NCI-H446 (cell line): ENCODE measurements at places on chromosomes 1 and 21.

DNA sequence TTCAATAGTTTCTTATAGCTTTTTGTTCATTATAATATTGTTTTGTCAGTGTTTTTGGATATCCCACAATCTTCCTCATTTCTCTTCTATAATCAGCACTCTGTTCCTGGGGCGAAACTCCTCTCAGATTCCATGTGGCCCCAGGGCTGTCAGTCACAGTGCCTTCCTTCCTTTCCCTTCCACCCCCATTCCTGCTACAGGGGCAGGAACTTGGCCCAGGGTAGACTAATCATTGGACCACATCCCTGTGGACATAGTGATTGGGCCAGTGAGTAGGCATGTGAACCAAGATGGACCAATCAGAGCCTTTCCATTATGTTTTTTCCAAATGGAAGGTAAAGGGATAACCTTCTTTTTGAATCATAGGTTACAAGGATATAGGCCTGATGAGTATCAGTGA lies 78.3 kb downstream of the PGM1 start:
- DNase-seq = peak; percentile 10

DNA sequence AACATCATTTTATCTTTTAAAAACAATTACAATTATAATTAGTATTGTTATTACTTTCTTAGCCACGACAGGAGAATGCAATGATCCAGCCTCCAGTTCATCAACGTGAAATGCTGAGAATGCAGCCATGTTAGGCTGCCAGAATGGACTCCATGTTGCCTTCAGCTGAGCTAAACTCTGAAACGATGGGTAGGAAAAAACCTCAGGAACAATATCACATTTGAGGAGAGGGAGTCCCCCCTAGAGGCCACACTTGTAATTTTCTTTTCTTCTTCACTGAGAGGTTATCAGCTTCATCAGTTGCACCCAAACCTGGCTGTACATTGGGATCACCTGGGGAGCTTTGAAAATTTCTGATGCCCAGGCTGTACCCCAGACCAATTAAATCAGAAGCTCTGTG lies 34.6 kb upstream of the DNAH14 start:
- DNase-seq = no peak

DNA sequence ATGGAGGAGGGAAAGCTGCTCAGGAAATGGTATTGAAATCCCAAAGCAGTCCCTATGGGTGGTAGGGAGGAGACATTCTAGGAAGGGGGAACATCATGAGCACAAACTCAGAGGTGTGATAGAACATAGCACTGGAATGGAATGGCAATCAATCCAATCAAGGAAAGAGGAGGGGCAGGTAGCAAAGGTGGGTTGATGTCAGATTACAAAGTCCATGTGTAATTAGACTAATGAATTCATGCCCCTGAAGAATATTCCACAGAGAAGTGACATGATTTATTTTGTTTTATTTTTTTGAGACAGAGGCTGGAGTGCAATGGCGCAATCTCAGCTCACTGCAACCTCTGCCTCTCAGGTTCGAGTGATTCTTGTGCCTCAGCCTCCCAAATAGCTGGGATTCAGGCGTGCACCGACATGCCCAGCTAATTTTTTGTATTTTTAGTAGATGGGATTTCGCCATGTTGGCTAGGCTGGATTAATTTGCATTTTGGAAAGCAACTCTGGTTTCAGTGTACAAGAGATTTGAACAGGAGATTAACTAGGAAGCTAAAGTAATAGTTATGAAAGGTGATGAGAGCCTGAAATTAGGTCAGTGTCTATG lies 36.1 kb downstream of the DEGS1 start:
- DNase-seq = no peak

DNA sequence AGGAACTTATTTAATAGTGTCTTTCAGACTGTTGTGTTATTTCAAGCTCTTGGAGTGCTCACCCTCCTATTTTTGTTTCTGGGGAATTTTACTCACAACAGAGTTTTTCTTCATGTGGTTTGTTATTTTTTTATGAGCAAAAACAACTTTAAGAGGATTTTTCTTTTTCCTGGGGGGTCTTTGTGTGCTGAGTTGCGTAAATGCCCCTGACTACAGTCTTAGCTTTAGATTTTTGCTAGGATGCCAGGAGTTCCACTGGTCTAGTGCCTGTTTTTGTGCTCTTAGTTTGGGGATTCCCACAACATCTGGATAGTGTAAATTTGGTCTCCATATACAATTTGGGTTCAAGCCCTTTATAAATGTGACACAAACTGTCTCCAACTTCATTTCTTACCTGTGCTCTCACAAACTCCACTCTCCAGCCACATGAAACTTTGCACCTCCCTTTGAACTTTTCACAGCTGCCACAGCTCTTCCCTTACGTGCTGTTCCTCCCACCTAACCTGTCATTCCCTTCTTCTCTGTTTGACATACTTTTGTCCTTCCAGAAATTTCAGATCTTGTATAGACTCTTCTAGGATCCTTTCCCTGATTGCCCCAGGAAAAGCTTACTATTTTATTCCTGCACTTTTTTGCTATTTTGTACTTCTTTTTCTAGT lies 180.2 kb downstream of the CRB1 start:
- DNase-seq = no peak

- peak; percentile 29 for DNase-seq
Observed at GRCh38 chr1:19582318-19582717, 61.8 kb upstream of the NBL1 start.

GRCh38 chr1:151728151-151729054 lies 7.1 kb downstream of the RIIAD1 start:
- DNase-seq = peak; percentile 93

DNA sequence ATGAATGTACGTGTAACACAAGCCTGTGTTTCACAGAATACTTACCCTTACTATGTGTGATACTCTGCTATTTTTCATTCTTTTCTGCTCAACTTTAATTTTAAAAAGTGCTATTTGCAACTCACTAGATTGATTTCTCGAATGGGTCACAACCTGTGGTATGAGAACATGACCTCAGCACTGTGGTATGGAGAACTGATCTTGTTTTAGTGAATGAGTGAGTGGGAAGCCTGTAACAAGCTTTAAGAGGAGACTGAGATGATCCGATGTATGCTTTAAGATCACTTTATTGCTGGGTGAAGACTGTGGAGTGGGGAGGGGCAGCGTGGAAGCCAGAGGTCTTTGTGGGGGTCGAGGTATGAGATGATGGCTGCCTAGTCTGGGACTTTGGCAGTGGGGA lies 21.6 kb downstream of the MECR start:
- DNase-seq = no peak

DNA sequence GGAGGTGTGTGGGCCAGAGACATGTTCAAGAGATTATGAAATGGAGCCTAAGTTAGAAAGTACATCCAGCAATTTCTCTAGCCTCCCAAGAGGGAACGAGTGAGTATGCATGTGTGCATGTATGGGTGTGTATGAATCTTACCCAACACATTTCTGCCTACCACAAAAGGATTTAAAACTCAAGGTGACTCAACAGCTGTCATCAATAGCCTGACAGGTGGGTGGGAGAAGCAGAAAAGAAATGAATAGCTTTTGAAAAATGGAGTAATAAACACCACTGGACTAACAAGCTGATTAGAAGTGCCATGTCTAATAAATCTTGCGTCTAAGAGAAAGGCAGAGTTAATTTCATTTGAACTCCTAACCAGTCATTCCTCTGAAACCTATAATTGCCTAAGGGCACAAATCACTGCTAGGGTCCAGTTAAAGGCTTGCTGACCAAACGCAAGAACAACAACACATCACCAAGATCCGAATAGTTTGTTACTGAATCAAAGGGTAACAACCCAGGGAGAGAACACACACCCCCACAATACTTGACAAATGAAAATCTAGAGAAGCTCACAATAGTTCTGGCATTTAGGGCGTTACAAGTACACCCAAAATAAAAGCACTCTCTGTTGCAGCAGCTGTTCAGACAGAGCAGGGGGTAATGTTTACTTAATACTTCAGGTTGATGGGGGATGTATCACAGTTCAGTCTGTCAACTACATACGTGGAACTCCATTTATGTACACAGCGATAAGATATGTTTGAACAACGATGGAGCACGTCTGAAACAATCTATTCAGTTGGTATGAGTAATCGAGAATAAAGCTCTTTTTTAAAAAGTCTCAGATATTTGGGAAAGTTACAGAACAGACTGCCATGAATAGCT lies 1.4 kb downstream of the KIAA0319L start:
- DNase-seq = no peak

DNA sequence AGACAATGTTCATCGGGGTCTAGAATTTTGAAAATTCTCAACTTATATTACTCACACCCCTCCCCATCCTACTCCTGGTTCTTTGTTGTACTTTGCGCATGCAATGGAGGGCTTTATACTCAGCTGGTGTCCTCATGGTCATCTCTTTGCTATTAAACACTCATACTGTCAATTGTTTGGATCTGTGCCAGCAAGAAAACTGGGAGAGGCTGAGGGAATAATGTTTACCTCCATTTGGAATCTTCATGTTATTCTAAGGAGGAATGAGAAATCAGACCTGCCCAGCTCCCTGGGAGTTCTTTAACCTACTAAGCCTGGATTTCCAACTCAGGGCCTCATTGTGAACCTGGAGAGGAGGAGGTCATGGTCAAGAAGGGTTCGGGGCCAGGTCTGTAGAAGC lies 143.9 kb upstream of the DNAH14 start:
- DNase-seq = no peak

DNA sequence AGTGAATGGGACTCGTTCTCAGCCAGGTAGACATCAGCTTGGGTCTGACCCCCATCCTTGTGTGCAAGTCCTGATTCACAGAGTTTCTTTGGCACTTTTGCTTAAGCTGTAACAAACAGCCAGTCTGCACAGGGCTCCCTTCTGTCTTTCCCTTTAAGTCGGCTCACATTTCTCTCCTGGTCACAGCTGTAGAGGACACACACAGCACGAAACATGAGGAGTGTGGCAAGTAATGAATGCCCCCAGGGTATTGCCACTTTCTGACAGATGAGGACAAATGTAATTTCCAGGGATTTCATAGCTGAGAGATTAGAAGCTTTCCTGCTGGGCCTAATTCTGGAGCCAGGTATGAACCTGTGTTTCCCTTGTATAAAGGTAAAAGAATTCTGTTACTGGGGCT lies 423.5 kb downstream of the KIF26B start:
- DNase-seq = no peak

- DNase-seq = no peak
Observed at GRCh38 chr1:173112129-173112528, 61.4 kb upstream of the TNFSF18 start.

DNA sequence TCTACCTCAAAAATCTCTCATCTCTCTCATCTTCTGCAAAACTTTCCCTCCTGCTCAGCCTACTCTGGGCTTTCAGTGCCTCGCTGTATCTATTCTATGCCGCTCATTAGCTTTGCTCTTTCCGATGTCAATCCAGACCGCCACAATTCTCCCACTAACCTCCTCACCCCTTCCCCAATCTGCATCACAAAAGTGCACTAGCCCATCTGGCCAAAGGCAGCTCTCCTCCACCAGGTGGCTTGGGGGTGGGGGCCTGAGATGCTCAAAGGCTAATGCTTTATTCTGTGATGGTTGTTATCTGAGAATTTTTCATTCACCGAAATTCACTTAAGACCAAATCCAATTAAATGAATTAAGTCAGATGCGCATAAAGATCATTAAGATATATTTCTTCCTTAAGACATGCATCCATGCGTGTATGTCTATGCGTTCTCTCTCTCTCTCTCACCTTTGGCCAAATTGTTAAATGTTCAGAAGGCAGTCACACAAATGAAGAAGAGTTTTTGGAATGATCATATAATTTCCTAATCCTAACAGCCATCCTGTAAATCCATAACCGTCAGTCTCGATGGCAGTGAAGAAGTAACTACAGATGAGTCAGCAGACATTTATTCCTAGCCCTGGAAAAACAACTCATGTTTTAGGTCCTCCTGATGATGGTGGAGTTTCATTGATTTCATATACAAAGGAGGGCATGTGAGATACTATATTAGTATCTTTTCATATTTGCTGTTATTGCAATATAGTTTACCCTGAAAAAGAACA lies 111.3 kb downstream of the C1orf21 start:
- no peak for DNase-seq

DNA sequence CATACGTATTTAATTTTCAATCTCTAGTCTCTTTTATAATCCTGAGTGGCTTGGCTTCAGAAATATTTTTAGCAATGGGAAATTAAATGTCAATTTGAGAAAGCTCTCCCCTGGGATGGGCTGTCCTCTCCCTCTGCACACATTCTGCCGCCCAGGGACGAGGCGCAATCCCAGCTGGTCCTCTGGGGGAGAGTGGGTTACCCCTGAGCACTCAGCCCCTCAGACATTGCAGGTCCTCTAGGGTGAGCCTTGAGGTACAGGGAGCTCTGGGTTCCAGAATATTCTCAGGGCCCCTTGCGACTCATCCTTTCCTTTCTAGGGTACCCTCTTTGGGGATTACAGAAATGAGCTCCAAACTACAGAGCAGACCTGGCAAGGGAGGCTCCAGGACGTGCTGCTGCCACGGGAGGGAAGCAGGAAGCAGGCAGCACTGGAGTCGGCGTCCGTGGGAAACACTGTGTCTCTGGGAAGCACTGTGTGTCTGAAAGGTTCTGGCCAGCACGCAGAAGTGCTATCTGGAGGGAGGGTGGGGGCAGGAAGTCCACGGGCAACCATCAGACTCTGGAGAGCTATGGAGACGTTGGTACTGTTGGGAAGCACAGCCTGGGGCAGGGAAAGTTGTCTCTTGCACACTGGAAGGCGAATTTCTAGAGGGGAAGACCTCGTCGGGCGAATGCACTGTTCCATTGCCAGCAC lies 343.3 kb upstream of the VAMP3 start:
- DNase-seq = no peak

GRCh38 chr1:44316231-44316759 lies 38.8 kb downstream of the ERI3 start:
- DNase-seq = no peak

DNA sequence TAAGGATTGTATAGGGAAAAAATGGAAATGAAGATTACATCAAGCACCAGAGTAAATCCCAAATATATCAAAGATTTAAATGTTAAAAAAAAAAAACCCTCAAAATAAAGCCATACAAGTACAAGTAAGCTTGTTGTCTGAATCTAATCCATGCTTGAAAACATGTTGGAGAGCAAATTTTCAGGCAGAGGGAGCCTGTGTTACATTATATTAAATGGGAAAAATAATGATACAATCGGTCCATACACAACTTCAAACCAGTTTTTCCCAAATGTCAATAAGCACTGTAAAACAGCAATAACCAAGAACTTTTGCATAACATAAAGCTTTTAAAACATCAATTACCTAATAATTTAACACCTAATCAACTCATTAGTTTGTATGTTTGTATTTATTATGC lies 949.4 kb upstream of the ADGRL4 start:
- DNase-seq = no peak

DNA sequence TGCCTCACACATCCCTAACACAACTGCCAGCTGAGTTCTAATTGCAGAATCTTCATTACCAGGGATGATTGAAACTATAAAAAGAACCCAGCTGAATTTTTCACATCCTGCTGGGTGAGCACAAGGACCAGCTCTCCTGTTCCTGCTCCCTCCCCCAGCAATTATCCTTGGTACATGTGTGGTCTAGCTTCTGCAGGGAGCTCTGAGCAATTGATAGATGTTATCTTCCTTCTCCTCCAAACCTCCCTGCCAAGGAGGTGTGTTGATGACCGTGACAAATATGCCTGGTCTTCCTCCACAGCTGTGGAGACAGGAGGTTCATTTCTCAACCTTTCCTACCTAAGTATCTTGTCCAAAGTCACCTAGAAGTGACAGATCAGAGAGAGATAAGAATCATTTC lies 65.3 kb upstream of the MAN1A2 start:
- no peak for DNase-seq

- no peak for DNase-seq
Observed at GRCh38 chr1:35836734-35837133, 28.9 kb downstream of the AGO4 start.
